ENCODE measurements at places on chromosomes 16 and 17. TPM values are rescaled to one million over a fixed set of nuclear protein-coding genes. Genes with fewer than 3 reads are reported as not detected.

GRCh38 chr16:68590201-68590994 lies 51.3 kb downstream of the ZFP90 start:
- no peaks in the 10 kb centered on the region for H3K36me3 ChIP-seq
- H3K27ac ChIP-seq: no peak overlapping the region
- no peaks in the 10 kb centered on the region for H3K27me3 ChIP-seq
- H3K4me3 ChIP-seq: no peak overlapping the region
- no peaks in the 10 kb centered on the region for H3K4me1 ChIP-seq
- peak; percentile 72 for DNase-seq

Gene CEP112
- total RNA-seq: 3.5 TPM

DNA sequence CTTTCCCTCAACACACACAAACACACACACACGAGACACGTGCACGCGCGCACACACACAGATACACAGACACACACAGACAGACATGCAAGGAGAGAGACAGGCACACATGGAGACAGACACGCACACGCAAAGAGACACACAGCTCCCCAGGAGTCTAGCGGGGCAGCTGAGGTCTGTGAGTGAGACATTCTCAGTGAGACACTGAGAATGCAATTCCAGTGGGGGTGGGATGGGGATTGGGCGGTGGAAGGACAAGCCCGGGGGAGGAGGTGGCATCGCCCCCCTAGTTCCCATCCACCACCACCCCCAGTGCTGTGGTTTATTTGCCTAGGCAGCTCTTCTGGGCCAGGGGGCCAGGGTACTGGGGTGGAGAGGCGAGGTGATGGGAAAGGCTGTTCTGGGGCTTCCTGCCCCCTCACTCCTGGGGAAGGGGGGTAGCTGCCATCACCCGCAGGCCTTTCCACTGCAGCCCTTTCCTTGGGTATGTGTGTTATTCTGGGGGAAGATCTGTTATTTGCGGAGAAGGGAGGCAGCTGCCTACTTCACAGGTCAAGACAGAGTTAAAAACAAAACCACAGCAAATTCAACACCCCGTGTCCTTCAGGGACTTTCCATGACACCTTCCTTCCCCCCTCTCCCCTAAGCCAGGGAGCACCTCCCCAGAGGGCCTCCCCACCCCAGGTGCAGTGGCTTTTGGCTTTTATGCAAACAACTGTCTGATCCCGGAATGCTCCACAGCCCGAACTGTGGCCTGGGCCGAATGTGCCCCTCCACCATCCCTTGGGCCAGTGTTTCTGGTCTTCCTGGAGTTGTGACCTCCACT lies 18.0 kb downstream of the GRB7 start:
- H3K27ac ChIP-seq: no peak overlapping the region
- H3K36me3 ChIP-seq: no peaks in the 10 kb centered on the region
- no peak overlapping the region for H3K4me3 ChIP-seq
- no peak for DNase-seq
- H3K27me3 ChIP-seq: no peaks in the 10 kb centered on the region

GRCh38 chr16:81616321-81617020 lies 162.6 kb upstream of the PLCG2 start:
- H3K4me3 ChIP-seq: no peak overlapping the region
- H3K27ac ChIP-seq: peak overlapping the region; percentile 5
- DNase-seq: peak; percentile 68
- no peaks in the 10 kb centered on the region for H3K4me1 ChIP-seq
- no peaks in the 10 kb centered on the region for H3K36me3 ChIP-seq
- no peaks in the 10 kb centered on the region for H3K27me3 ChIP-seq

DNA sequence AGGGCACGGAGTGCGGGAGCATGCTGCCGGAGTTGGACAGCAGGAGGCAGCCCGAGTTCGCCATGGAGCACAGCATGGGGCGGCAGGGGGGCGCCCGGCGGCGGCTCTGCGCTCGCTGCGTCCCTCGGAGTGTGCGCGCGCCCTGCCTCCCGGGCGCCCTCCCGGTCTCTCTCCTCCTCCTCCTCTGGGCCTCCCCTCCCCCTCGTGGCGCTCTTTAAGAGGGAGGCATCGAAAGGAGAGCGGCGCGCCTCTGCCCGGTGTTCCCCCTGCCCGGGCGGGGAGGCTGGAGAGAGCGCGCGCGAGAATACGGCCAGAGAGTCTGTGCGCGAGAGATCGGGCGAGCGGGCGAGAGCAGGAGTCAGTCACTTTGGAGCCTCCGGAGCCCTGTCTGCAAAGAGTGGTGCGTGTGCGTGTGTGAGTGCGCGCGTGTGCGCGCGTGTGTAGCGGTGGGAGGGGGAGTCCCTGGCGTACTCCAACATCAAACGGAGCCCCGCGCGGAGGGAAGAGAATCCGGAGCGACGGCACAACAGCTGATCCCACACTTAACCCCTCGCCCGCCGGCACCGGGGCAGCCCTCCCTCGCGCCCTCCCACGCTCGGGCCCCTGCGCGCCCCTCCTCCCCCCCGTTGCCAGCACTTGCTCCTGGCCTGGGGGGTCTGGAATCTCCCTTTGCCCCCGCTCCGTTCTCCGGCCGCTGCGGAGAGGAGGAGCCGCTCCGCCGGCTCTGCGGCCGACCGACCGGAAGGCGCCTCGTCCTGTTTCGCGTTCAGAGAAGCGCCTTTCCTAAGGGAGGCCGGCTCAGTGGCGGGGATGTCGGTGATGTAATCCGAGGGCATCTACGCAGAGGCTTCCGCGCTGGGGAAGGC lies 108.9 kb downstream of the ENGASE start:
- H3K27me3 ChIP-seq: no peaks in the 10 kb centered on the region
- DNase-seq: no peak
- no peak overlapping the region for H3K27ac ChIP-seq
- H3K36me3 ChIP-seq: no peaks in the 10 kb centered on the region
- no peaks in the 10 kb centered on the region for H3K4me1 ChIP-seq

- peak overlapping the region; percentile 53 for H3K4me3 ChIP-seq
- peak overlapping the region; percentile 75 for H3K27ac ChIP-seq
- DNase-seq: no peak
Measured at GRCh38 chr17:18856570-18856915, 1.4 kb upstream of the PRPSAP2 start.

DNA sequence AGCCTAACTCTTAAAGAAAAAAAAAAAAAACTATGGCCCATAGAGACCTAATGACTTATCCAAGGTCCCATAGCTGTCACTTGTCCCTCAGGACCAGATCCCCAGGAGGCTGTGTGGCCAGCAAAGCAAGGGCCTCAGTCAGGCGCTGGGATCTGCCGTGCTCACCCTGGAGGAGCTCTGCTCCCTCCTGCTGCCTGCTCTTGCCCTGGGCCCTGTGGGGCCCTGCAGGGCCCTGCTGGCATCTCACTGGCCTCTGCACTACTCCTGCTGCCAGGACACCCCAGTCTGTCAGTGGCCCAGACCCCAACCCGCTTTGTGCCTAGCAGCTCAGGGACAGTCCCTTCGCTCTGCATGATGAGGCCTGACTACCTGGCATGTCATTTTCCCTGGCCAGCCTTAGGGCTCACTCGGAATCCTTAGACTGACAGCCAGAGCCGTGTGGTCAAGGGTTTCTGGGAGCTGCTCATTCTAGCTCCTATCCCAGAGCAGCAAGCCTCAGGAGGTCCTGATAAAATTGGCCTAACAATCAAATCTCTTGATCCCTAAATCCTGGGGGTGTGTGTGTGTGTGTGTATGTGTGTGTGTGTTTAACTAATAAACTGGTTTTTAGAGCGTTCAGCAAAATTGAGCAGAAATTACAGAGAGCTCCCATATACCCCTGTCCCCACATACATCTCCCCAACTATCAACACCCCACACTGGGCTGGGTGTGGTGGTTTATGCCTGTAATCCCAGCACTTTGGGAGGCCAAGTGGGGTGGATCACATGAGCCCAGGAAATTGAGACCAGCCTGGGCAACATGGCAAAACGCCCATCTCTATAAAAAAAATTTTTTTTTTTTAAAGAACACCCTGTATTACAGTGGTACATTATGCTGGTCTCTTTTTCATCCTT lies 21.7 kb downstream of the KATNIP start:
- H3K27me3 ChIP-seq: no peaks in the 10 kb centered on the region
- H3K4me3 ChIP-seq: no peak overlapping the region
- H3K36me3 ChIP-seq: no peaks in the 10 kb centered on the region
- no peaks in the 10 kb centered on the region for H3K4me1 ChIP-seq

DNA sequence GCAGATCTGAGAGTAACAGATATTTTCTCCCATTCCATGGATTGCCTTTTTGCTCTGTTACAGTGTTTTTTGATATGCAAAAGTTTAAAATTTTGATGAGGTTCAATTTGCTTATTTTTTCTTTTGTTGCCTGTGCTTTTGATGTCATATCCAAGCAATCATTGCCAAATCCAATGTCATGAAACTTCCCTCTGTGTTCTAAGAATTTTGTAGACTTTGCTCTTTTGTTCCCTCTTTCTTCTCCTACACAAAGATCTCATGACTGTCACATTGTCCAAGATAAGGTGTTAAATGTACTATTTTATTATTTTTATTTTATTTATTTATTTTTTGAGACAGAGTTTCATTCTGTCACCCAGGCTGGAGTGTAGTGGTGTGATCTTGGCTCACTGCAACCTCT lies 18.9 kb upstream of the KCNH6 start:
- H3K27ac ChIP-seq: no peak overlapping the region
- DNase-seq: no peak
- no peaks in the 10 kb centered on the region for H3K27me3 ChIP-seq
- H3K4me3 ChIP-seq: no peak overlapping the region

GRCh38 chr16:58855291-58855863 lies 121.3 kb upstream of the GOT2 start:
- no peak overlapping the region for H3K27ac ChIP-seq
- H3K36me3 ChIP-seq: no peaks in the 10 kb centered on the region
- H3K4me3 ChIP-seq: no peak overlapping the region
- no peaks in the 10 kb centered on the region for H3K27me3 ChIP-seq

GRCh38 chr17:42803074-42803883 lies 4.6 kb downstream of the CNTD1 start:
- no peak overlapping the region for H3K27ac ChIP-seq
- no peaks in the 10 kb centered on the region for H3K36me3 ChIP-seq
- no peak for DNase-seq
- H3K4me3 ChIP-seq: no peak overlapping the region
- H3K4me1 ChIP-seq: no peaks in the 10 kb centered on the region

Gene NXN
- 9.4 TPM for total RNA-seq

Gene IRX3
- total RNA-seq: 0.48 TPM

- peak overlapping the region; percentile 90 for H3K4me3 ChIP-seq
- H3K36me3 ChIP-seq: peaks cover 14% of the 10 kb centered on the region
- no peak for DNase-seq
- no peaks in the 10 kb centered on the region for H3K4me1 ChIP-seq
- H3K27me3 ChIP-seq: no peaks in the 10 kb centered on the region
Measured at GRCh38 chr17:21212826-21213637, 929 bp downstream of the TMEM11 start.

Gene LRRC37A
- total RNA-seq: 0.49 TPM

- H3K27ac ChIP-seq: no peak overlapping the region
- no peak for DNase-seq
- no peaks in the 10 kb centered on the region for H3K36me3 ChIP-seq
Measured at GRCh38 chr17:17491031-17491471, 5.1 kb downstream of the RASD1 start.

GRCh38 chr16:78220571-78220970 lies 121.1 kb downstream of the WWOX start:
- no peaks in the 10 kb centered on the region for H3K4me1 ChIP-seq
- DNase-seq: no peak
- no peak overlapping the region for H3K4me3 ChIP-seq
- no peaks in the 10 kb centered on the region for H3K36me3 ChIP-seq
- H3K27me3 ChIP-seq: no peaks in the 10 kb centered on the region

- H3K4me3 ChIP-seq: no peak overlapping the region
- no peaks in the 10 kb centered on the region for H3K4me1 ChIP-seq
- H3K36me3 ChIP-seq: no peaks in the 10 kb centered on the region
- no peak overlapping the region for H3K27ac ChIP-seq
- no peaks in the 10 kb centered on the region for H3K27me3 ChIP-seq
- DNase-seq: no peak
Measured at GRCh38 chr17:79108870-79109269, 34.2 kb downstream of the ENGASE start.

Gene ACTG1
- 2,374 TPM for total RNA-seq

Gene RND2
- 3.3 TPM for total RNA-seq

GRCh38 chr17:63698886-63699637 lies 863 bp downstream of the LIMD2 start:
- no peaks in the 10 kb centered on the region for H3K27me3 ChIP-seq
- no peaks in the 10 kb centered on the region for H3K4me1 ChIP-seq
- no peaks in the 10 kb centered on the region for H3K36me3 ChIP-seq

DNA sequence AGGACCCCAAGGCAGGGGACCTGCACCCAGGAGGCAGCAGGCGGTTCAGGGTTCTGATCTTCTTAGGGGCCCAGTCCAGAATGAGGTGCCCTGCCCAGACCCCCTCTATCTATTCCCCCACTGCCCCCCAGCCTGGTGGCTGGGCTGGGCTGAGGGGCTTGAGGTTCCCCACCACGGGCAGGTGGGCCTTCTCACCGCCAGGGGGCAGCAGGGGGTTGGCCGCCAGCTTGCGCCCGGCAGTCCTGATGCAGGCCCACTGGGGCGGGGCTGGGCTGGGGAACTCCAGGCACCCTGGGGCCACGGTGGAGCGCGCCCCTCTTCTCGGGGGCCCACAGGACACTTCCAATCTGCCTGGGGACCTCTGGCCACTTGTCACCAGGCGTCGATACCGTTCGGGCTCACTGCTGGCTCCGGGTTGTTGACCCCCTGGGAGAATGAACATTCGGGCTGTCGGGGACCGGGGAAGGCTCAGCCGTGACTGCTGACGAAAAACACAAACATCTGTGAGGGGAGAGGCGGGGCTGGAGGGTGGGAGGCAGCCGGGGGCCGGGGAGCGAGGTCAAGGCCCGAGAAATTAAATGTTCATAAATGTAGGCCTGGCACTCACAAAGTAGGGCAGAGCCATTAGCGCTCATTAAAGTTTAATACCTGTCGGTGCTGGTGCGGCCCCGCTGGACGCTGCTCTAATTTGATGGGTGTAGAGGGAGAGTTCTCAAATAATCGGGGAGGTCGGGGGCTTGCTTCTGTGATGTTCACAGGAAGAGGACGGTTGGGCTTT lies 219.3 kb upstream of the GSE1 start:
- no peaks in the 10 kb centered on the region for H3K36me3 ChIP-seq
- DNase-seq: peak; percentile 57
- no peaks in the 10 kb centered on the region for H3K27me3 ChIP-seq
- no peak overlapping the region for H3K27ac ChIP-seq
- no peak overlapping the region for H3K4me3 ChIP-seq

DNA sequence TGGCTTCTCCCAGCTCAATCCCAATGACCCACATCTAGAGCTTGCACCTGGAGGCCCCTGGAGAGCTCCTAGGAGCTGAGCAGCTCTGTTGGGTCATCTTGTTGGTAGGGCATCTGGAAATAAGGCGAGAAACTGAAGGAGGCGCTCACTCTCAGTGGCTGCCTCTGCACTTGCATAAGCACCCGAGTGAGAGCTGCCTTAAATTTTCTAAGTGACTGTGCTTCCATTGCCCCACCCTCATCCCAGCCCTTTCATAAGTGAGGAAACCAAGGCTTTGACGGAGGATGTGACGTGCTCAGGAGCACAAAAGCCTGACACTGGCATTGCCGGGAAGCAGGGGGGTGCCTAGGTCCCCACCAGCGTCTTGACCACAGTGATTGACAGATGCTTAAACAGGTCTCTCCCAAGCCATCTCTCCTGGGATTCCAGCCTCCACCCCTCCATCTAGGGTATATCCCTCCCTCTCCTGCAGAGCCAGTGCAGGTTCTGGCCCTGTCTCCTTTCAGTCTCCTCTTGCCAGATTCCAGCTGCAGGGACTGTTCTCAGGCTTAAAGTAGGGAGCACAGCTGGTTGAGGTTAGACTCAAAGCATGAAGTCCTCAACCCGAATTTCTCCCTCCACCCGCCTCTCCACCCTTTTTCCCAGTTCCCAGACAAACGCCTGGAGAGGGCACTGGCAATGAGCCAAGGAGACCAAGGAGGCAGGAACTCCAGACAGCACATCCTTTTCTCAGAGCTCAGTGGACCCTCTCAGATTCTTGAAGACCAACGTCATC lies 113.7 kb downstream of the IRX5 start:
- no peak overlapping the region for H3K27ac ChIP-seq
- DNase-seq: no peak
- no peaks in the 10 kb centered on the region for H3K36me3 ChIP-seq
- no peaks in the 10 kb centered on the region for H3K4me1 ChIP-seq
- H3K4me3 ChIP-seq: no peak overlapping the region

Gene TNFRSF13B
- 0.44 TPM for total RNA-seq

All from right lobe of liver (tissue), 6 donors.